ENCODE measurements at places on chromosomes 6 and 20.

- no peak for DNase-seq
These were observed 46.8 kb upstream of the RNF146 start for GRCh38 chr6:127219869-127220268.

- no peak for DNase-seq
These were observed 14.3 kb upstream of the CDH22 start for GRCh38 chr20:46322641-46323040.

GRCh38 chr6:70152786-70153185, 150.1 kb downstream of the COL9A1 start:
- DNase-seq: no peak

DNA sequence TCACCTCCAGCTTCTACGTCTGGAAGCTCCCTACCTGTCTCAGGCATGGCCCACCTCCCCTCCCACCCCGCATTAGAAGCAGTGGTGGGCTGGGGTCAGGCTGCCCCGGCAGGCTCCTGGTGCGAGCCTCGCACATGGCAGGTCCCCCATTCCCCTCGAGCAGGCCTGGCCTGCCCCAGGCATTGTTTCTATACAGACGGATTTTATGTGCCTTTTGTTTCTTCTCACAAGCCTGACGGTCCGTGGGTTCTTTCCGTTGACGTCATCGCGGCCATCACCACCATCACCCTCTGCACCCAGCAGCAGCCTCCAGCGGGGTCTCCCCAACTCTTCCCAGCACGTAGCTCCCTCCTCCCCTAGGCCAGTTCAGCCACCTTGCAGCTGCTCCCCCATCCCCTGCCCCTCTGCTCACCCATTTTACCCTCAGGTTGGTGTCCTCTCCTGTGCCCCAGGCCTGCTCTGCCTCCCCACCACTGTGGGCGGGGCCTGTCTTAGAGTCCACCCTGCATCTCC, 4.6 kb downstream of the CST7 start:
- no peak for DNase-seq

DNA sequence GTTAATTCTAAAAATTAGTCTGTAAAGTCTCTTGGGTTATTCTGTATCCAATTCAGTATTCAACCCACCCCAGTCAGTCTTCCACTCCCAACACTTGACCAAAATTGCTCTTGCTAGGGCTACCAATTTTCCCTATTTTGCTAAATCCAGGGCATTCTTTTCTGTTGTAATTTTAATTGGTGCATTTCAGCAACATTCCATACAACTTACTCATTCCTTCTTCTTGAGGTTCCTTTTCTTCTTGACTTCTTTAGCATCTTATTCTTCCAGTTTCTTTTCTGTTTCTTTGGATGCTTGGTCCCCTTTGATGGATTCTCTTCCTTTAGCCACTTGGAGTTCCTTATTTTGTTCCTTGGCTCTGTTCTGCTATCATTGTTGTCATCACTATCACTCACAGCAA, 11.2 kb upstream of the GRM1 start:
- DNase-seq: no peak

GRCh38 chr6:36120979-36121786, 9.1 kb upstream of the MAPK13 start:
- no peak for DNase-seq

- no peak for DNase-seq
These were observed 84.5 kb upstream of the RALGAPA2 start for GRCh38 chr20:20796766-20797440.
